ENCODE measurements at places on chromosomes 12 and 14.
A peak's percentile ranks its signal among the peaks of the same experiment; 100 is the strongest.

DNA sequence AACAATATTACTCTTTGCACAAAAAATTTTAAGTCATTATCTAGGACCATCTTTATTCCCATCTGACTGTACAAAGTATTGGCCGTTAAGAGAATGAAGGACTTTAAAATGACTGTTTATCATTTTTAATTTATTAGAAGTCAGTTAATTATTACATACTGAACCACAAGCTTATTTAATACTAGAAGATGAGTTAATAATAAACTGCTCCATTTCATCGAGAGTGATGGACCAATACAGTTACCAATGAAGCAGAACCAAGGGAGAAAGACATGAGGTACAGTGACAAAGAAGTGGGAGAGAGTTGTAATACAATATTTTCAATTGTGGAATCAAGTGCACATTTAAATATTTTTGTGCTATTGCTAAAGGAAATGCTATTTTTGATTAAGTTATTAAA is 83.3 kb downstream of the PTPRO start:
- DNase-seq = no peak

DNA sequence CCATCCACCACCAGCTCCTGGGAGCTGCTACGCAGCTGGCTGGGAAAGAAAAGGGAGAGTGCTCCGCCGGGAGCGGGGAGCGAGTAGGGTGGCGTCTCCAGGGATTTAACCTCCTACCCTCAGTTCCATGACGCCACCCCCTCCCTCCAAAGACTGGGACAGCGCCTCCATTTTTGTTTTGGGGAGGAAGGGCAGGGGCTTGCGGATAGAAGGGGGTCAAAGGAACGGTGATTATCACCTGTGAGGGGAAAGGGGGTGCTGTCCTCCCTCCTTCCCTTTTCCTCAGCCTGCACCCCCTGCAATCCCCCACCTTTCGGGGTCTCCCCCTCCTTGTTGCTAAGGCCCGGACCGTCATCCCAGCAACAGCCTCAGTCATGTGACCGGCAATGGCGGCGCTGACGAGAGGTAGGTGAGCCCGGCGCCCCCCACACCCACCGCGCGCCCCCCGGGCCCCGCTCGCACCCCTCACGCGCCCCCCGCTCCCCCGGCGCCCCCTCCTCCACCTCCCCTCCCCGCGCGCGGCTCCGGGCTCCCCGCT is at the start of gene DTX3:
Gene DTX3 (plus strand): TSS at position 371 of the 538 bp plus-strand sequence. CDS start 1,694 bp downstream, outside the sequence.
- DNase-seq = peak; percentile 77

DNA sequence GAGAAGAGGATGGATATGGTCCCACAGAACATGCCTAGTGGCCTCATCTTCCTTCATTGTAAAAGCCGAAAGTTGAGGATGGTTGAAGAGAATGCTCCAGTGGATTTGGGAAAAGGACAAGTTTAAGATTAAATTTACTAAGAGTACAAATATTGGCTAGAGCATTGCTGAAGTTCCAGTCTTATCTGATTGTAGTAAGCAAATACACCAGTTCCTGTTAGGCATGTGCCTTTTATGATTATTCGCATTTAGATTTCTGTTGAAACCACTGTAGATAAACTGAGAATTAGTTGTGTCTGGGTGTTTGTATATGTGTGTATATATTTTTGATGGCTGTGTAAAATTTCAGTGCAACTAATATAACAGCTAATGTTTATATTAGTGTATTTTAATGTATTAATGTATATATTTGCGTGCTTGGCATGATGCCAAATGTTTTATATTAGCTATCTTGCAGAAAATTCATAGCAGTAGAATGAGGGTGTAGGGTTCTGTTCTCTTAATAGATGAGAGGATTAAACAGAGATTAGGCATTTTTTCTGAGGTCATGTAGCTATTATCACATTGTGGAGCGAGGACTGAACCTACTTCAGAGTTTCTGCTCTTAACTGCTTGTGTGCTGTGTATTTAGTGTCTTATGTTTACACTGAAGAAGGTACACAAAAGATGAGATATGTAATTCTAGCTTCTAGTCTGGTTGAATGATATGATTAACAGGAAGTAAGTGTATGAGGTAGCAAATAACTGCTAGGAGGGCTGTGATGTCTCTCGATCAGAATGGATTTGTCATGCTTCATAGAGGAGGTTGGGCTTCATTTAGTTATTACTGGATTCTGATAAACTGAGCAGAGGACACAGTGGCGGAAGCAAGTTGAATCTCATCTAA is 21.1 kb downstream of the FKBP3 start:
- DNase-seq = no peak

- no peak for DNase-seq
Observed at GRCh38 chr12:5017638-5018348, 25.9 kb upstream of the KCNA5 start.

DNA sequence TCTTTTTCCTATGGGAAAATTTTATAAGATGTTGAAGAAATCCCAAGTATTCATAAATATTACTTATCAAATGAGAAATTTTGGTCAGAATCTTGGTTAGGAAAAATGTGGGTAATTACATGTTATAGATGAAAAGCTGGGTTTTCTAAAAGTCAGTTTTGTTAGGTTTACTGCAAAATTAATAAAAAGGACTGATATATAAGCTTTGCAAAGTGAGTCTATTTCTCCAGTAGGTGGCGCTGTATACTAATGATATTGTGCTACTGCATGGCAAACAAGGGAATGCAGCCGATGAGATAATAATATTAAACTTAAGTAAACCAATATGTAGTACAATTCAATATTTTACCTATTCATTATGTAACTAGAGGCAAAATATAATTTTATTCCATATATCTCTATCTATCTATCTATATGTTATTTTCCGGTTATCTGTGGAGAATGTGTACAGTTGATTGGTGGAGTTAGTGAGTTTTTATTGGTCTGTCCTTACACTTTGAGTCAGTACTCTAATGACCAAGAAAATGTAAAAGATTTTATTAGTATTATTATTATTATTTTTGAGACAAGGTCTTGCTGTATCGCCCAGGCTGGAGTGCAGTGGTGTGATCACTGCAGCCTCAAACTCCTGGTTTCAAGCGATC is 32.9 kb downstream of the MIPOL1 start:
- DNase-seq = peak; percentile 21

- no peak for DNase-seq
Observed at GRCh38 chr14:24337144-24337823, 2.4 kb upstream of the ADCY4 start.

GRCh38 chr12:78088391-78088832 is 257.7 kb downstream of the NAV3 start:
- DNase-seq = peak; percentile 8

- DNase-seq = no peak
Observed at GRCh38 chr14:102939820-102940561, 17.5 kb downstream of the AMN start.

GRCh38 chr12:64780132-64780530 is 20.9 kb upstream of the GNS start:
- no peak for DNase-seq

DNA sequence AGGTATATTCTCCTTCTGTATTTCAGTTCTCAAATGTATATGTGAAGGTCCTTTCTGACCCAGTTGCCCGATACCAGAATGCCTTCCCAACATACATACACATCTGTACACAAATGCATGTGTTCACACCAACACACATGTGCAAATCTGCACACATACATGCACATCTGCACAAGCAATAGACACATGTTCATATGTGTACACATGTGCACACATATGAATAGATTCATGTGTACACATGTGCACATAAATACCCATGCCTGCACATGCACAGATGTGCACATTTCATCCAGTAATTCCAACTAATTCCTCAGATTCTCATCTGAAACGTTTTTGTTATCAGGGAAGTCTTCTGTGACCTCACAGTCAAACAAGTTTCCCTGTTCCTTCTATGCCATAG is 933.6 kb downstream of the NRXN3 start:
- no peak for DNase-seq

DNA sequence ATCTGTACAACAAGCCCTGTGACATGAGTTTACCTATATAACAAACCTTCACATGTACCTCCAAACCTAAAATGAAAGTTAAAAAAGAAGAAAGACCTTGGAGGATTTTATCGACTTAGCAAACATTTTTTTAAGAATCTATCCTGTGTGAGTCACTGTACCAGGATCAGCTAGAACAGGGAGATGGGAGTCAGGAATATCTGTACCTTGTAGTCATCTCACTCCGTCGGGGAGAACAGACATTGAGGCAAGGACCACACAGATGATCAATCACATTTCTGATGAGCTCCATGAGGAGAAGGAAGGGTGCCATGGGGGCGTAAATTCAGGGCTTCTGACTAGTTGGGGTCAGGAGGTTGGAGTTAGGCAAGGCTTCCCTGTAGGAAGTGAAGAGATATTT is 310.6 kb downstream of the VRK1 start:
- DNase-seq = no peak

- DNase-seq = no peak
Observed at GRCh38 chr14:22588526-22589095, 413 bp downstream of the DAD1 start.

- no peak for DNase-seq
Observed at GRCh38 chr12:98371419-98371818, 144.0 kb upstream of the TMPO start.

GRCh38 chr12:58415716-58416115 is 474.3 kb downstream of the ATP23 start:
- DNase-seq = no peak

DNA sequence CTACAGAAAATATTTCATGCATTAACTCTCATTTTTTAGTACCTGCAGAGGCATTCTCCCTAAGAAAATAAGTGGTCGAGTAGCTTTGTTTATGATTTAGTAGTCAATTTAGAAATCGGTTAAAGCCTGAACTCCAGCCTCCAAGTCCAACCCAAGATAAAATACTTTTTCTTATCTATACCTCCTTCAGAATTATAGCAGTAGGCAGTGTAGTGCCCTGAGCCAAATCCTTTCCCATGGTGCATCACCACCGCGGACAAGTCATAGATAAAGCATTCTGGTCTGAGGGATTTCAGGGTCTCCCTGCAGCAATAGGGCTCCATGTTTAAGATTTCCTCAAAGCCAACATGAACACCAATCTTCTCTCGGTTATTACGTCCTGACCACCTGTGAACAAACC is 30.5 kb downstream of the USP44 start:
- no peak for DNase-seq

DNA sequence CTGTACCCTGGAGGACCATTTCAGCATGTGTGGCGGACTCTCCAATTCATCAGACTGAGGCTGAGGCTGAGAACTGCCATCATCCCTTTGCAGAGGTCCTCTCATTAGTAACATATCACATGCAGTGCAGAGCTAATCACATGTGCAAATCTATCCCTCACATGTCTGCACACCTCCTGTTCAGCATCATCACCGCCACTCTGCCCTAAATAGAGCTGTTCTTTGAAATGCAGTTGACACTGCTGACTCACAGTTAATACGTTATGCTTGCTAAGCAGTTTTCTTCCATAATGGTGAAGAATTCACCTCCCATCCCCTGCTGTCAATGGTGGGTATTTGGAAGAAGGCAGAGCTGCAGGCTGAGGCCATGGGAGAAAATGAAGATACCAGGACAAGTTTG is 85.0 kb upstream of the ANO2 start:
- DNase-seq = no peak

DNA sequence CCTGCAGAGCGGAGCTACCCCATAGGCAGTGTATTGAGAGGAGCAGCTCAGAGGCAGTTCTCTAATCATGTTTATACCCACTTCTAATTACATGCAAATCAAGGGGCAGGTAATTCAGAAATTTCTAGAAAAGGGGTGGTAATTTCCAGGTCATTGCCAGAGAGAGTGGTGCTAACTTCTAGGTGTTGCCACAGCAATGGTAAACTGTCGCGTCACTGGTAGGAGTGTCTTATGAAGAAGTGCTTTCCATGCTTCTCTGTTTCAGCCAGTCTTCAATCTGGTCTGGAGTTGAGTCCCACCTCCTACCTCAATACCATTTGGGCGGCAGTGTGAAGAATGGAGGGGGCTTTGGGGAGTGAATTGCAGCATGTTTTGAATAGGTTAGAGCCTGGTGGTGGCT is 8.5 kb upstream of the AMN1 start:
- DNase-seq = no peak

DNA sequence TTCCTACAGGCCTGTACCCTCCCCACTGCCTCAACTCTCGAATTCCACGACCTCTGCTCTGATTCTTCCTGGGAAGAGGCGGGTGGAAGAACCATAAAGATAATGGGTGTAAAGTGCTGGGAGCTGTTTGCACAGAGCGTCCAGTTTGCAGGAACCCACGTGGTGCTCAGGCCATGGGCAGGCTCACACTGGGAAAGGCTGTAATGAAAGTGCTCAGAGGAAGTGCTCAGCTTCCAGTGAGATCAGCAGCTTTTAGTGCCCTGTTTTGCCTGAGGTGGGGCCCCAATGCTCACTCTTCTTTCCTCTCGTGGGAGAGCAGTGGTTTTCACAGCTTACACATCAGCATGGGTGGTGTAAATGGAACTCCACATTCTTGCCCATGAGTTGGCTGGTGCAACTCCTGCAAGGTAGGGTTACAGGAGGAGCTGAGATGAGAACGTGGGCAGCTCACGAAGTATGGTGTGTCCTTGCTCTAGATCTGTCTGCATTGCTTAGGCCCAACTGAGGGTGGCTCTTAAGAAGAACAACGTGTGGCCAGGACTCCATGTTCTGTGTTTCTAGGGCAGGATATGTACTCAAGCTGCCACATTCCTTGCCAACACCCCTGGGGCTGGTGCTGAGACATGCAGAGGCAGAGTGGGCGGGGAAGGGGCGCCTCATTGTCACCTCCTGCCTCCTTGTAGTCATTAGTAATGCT is 2.9 kb downstream of the TMEM63C start:
- no peak for DNase-seq

- DNase-seq = no peak
Observed at GRCh38 chr14:100416081-100416680, 93.0 kb downstream of the SLC25A47 start.

DNA sequence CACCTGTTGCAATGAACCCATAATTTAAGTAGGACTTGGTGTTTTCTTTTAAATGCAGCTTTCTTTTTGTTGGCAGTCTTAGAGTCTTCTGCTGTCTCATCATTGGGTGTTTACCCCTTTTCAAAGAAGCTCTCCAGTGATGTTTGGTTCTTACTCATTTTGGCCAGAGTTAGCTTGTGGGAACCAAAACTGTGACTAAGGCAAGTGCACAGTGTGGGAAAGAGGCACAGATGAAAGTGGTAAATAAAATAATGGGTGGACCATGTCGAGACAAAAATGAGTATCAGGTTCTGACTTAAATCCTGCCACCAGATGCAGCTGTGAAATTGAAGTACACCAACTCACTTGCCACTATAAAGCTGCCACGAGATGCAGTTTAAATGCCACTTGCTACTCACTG is 615.4 kb upstream of the MIS18BP1 start:
- DNase-seq = no peak

Measured in GM10248 (cell line).